ENCODE measurements at places on chromosomes 12 and 14. TPM values are rescaled to one million over a fixed set of nuclear protein-coding genes. Genes with fewer than 3 reads are reported as not detected.

Gene EIF2S3B
- total RNA-seq: 0.42 TPM

Gene SLC25A21
- 3.8 TPM for total RNA-seq

Gene CFAP54
- 0.63 TPM for total RNA-seq

Gene KRT83
- not detected for total RNA-seq

Gene KRT73
- total RNA-seq: not detected

Gene KRT3
- total RNA-seq: not detected

Gene RPL10L
- total RNA-seq: not detected

Gene LRP1-AS
- not detected for total RNA-seq

Gene LMNTD1
- total RNA-seq: not detected

Gene ARL6IP4
- 280 TPM for total RNA-seq

Gene ADAM21
- 1.2 TPM for total RNA-seq

Gene PPFIA2
- total RNA-seq: not detected

Gene REM2
- 0.28 TPM for total RNA-seq

Gene FOXN3
- total RNA-seq: 17.6 TPM

Gene TGFB3
- total RNA-seq: 4.5 TPM

Gene RND1
- 0.46 TPM for total RNA-seq

Gene HSPB8
- total RNA-seq: 3.4 TPM

Gene TRHDE
- total RNA-seq: 0.78 TPM

Gene PIANP
- total RNA-seq: not detected

Gene SLCO1B1
- total RNA-seq: not detected

Gene TOGARAM1
- total RNA-seq: 6.7 TPM

Gene OR4Q3
- total RNA-seq: not detected

Gene BMP4
- 1.3 TPM for total RNA-seq

Gene ACACB
- 0.70 TPM for total RNA-seq

Gene BEST3
- total RNA-seq: not detected

Gene SEC23A
- total RNA-seq: 63.2 TPM

Gene PZP
- not detected for total RNA-seq

Gene KCNH3
- total RNA-seq: 0.07 TPM

Gene ASIC1
- 5.9 TPM for total RNA-seq

Gene CLEC2B
- 0.23 TPM for total RNA-seq

Gene CHPT1
- 10.2 TPM for total RNA-seq

Gene CREBL2
- total RNA-seq: 13.8 TPM

Data from airway epithelial cell (primary cell).